Muscle of arm (tissue), 14 donors: ENCODE measurements at places on chromosomes 3 and 15. TPM values are rescaled to one million over a fixed set of nuclear protein-coding genes. Genes with fewer than 3 reads are reported as not detected.

- no peak for DNase-seq
Measured at GRCh38 chr15:33468740-33469139, 158.0 kb downstream of the RYR3 start.

Gene ANP32A
- 185 TPM for polyA plus RNA-seq

DNA sequence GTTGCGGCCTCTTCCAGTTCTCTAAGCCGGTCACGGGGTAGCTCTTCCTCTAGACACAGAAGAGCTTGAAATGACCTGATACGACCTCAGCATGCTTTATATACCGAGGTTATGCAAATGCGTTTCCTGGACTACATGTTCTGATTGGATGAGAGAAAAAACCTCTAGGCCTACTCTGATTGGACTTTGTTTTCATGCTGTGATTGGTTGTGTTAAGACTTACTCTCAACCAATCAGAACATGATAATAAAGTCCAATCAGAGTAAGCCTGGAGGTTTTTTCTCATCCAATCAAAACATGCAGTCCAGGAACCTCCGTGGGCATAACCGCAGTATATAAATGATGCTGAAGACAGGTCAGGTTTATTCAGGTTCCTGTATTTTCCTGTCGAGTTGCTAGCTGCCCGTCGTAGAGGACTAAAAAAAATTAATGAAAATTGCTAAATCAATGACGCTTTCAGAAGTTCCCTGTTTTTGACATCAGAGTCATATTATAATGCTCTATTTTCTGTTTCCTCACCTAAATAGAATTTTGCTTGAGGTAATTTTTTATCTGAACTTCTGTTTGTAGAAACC, 177.4 kb downstream of the POTEB3 start:
- DNase-seq: no peak

DNA sequence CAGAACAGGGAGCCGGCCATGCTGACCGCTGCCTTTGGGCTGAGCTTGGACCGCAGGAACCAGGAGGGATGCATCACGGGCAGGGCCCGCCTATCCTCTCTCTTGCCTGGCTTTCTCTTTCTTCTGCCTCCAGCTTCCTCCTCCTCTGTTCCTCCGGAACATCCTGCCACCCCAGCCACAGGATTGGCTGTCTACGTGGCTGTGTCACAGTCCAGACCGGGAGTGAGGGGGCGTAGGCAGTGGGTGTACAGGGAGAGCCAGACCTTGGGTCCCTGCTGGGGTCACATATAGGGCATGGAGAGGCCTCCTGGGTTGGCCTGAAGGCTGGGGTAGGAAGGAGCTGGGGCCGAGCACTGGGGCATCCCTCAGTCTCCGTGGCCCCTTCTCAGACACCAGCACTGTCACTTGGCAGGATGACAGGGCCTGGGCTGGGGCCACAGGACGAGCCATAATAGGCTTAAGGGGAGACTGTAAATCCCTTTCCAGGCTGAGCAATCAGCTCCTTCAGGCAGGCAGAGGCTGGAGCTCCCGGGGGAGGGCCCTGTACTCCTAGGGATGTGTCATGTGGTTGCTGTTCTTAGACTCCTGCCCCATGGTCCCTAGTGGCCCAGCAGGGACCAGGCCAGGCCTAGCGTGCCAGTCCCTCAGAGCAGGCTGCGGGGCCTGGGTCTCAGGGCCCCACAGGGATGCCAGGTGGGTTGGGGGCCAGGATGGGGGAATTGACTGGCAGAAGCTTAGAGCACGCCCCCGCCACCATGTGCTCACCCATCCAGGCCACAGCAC, 25.4 kb downstream of the LINGO1 start:
- DNase-seq: no peak

GRCh38 chr15:67400890-67401289, 120.0 kb upstream of the C15orf61 start:
- no peak for DNase-seq

- no peak for DNase-seq
Measured at GRCh38 chr3:78046566-78046965, 1006.7 kb downstream of the ROBO2 start.

Gene C3orf49
- 0.23 TPM for polyA plus RNA-seq

DNA sequence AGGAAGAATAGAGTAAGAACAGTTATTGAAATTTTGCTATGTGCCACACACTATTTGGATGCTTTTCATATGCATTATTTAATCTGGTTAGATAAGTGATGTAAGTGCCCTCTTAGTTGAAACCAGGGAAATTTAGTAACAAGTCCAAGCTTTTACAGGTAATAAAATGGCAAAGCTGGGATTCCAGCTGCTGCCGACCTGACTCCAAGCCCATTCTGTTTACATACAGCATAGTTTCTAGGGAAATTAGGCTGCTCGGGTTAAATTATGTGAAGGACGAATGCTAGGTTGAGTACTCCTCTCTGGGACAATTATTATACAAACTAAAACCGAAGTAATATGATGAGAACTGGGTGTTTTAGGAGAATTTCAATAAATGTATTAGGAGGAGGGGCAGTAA, 38.7 kb upstream of the FAH start:
- DNase-seq: no peak

Gene CD96
- 0.13 TPM for polyA plus RNA-seq

DNA sequence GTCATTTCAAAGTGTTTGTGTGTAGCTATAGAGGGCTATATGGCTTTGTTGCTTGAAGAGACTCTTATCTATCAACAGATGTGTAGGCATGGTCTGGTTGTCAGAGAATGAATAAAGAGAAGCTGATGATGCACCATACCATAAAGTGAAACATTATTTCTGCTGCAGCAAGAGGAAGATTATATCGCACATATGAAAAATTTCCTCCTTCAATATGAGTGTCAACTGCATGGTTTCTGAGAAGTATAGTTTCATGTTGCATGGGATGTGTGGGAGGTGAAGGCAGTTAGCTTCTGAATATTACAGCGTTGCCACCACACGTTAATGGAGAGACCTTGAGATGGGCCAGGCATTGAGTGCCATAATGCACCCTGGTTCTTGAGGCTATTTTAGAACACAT, 217.9 kb downstream of the SATB1 start:
- DNase-seq: no peak
